Nephron progenitor cell (in vitro differentiated cells): ENCODE measurements at places on chromosomes 7 and 10.

- DNase-seq = no peak
These were observed 535.6 kb upstream of the GHITM start for GRCh38 chr10:83603708-83604107.

- DNase-seq = no peak
These were observed 749.5 kb downstream of the GATA3 start for GRCh38 chr10:8803992-8804391.

DNA sequence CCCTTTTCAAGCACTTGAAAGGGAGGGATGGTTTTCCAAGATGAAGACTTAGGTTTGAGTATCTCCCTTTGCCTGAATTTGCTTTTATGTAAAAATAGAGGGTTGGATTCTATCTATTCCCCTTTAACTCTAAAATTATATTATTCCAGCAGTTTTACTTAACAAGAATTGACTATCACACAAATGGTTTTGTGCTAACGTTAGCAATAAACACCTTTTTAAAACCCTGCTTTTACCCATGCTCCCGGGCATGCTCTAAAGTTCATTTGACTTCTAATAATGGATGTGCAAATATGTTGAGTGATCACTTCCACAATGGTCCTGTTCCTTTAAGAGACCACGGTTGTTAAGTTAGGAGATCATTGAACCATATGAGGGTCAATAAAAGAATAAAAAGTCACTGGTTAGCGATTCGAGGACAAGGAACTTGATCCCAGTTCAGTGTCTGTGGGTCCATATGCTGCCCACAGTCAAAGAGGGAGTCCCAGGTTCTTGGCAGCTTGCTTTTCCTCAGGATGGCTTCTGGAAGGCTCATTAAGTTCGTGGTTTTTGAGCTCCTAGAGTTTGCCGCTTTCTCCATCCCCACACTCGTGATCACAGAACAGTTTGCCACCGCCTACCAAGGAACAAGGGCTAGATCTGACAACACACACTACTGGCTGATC lies at the start of gene TMEM236:
TSS of gene TMEM236 (plus strand) at position 421 of the 665 bp plus-strand sequence. CDS start at position 516, 95 bp downstream.
- no peak for DNase-seq

- peak; percentile 52 for DNase-seq
These were observed 732 bp downstream of the FAM53B start for GRCh38 chr10:124743191-124744101.

DNA sequence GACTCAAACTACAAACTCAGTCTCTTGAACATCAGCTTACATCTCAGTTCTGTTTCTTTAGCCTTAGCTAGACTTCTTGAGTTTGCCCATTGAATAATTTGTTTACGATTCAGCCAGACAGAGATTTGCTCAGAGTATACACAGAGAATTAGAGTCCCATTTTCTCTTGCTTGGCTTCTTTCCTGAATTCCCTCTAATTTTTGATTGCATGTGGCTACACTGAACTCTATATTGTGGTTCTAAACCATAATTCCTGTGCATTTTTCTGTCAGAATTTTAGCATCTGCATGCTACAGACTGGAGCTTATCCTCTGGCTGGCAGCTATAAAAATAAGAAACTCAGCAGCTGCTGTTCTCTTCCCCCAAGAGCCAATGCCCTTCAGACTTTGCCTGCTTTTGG lies 354.9 kb downstream of the MDFIC start:
- no peak for DNase-seq

DNA sequence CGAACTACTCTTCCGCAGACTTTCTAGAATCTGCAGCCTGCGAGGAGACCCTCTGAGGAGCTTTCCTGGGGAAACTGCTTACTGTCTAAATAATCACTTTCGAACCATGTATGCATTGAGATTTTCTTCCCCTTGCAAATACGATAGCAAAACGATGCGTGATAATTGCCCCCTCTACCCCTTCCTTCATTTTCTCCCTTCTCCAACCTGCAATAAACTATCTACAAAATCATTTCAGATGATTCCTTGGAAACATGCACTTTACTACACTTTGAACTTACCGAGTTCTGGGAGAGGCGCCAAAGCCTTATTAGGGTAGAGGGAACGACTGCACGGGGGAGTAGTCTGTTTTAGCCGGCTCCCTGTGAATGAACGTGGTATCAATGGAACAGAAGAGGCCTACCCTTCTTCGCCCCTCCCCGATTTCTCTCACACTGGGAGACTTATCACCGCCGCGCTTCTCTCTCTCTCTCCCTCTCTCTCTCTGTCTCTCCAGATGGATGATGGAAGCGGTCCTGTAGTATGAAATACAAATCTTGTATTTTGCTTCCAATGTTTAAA lies at the start of gene FGFBP3:
TSS of gene FGFBP3 (minus strand) at position 370 of the 561 bp plus-strand sequence. CDS start 517 bp downstream, outside the sequence.
- peak; percentile 60 for DNase-seq

GRCh38 chr10:113228530-113228929 lies 278.5 kb downstream of the TCF7L2 start:
- DNase-seq = no peak

DNA sequence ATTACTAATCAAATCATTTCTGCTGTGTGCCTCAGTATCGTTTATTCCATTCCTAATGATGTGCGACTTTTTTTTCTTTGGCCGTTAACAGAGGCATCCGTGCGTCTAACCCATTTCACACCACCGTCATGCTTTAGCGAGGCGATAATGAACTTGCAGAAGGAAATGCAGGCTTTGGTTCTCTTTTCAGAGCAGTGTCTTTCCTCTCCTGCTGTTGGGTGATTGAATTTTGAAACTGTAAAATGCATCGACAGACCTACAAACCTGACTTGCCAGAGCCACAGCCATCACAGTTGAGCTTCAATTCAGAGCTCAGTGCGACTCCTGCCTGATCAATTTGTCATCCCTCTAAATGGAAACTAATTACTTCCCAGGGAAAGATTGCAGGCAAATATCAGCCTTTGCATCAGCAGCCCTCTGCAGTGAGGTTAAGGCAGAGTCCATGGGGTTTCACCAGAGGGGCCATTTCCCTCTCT lies 486.0 kb upstream of the GALNT17 start:
- DNase-seq = no peak

DNA sequence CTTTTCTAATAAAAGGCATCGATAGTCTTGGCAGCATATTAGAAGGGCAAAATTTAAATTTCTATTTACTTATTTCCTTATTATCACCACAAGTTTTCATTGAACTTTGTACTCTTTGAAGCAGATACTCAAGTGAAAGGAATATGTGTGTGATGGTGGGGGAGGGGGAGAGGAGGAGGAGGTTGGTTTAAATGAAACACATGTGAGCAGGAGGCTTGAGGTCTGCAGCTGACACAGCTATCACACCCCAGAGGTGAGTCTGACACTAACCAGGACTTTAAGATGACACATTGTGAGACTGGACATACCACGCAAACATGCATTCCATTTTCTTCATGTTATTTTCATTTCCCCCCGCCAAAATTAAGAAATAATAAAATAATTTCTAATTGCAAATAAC lies 63.3 kb downstream of the CTTNBP2 start:
- DNase-seq = no peak

DNA sequence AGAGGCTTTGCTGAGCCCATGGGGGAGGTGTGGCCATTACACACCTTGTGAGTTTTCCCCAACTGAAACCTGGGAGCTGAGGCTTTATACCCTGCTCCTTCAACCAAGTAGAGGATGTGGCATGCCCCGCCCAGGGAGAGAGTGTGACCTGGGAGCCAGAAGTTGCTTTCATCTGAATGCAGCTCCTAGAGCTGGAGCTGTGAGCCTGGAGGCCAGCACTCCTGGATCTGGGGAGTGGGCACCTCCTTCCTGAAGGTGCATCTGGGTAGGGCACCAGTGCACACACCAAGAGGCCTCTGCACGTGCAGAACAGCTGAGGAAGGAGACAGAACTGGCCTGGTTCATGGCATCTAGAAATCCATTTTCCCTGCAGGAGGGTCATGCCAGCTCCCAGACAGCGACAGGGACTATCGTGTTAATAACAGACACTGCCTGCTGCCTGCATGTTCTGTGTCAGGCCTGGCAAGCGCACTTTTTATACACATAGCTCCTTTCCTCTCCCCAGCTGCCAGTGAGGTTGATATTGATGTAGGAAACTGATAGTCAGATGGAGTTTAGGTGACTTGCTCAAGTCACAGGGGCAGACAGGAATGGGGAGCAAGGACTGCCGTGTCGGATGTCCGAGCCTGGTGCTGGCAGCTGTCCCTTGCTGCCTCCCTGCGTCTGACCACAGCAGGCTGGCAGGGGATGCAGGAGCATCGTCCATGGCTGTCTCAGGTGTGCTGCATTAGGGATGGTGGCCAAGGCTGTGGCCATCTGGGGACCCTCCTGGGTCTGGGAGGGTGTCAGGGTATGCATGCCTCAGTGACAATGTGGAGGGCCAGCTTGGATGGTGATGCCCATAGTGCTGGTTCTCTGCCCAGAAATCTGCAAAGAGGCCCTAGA lies 189.9 kb upstream of the CXCL12 start:
- DNase-seq = no peak

- DNase-seq = no peak
These were observed 59.3 kb downstream of the C10orf105 start for GRCh38 chr10:71660313-71660712.

GRCh38 chr10:133445751-133446708 lies 7.7 kb upstream of the SCART1 start:
- no peak for DNase-seq

DNA sequence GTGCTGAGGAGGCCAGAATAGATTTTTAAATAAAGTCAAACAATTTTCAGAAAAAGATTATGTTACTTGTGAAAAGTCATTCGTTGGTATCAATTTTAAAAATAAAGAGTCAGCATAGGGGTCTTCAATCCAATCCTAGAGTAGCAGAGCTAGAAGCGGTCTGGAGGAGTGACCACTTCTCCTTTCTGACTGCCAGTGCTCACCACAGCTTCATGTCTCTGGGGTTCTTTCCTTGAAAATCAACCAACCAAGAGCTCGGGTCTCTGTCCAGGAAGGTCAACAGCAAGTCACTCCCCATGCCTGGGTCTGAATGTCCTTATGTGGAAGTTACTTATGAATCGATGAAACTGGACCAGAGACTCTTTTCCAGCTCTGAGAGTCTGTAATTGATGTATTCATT lies 14.3 kb downstream of the PTPRN2 start:
- DNase-seq = no peak

DNA sequence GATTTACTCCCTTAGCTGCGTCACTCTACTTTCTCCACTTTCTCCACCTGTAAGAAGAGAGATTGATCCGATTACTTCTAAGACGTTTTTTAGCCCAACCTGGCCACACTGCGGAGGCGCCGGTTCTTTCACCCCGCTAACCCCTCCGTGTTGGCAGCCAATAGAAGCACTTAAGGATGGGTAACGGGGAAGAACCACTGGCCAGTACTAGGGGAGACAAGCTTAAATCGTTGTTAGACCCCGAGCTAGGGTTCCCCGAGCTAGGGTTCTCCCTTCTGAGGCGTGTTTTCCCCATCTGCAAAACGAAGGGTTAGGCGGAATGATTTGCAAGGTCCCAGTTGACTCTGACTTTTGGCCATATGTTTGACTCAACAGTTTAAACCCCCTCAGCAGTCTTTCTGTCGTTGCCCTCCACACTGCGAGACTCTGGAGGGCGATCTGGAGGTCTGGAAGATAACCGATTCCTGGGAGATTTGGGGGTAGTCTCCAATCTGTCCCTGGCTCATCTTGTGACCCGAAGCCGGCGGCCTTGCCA lies 644 bp downstream of the UMAD1 start:
- DNase-seq = no peak

DNA sequence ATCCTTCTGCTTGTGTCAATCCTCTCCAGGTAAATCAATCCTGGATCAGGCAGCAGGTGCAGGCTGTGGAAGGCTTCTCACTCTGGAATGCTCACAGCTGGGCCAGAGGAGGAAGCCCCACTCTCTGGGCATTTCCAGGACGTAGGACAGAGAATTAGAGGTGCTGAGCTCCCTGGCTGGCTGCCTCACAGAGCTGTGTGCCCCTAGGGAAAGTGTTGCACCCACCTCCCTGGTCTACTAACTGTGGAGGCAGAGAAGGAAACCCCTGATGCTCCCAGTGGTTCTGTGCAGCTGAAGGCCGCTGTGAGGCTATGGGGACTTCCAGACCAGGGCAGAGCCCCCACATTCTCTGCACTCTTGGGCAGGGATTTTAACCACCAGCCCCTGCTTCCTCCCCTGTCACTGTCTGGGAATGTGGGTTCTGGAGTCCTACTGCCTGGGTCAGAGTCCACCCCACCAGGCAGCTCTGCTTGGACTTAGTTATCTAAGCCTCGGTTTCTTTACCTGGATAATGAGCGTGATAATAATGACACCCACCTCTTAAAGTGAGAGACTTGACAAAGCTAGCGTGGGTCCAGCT lies 73.5 kb upstream of the EEPD1 start:
- no peak for DNase-seq

- DNase-seq = peak; percentile 72
These were observed at the start of gene DLG5 for GRCh38 chr10:77926566-77927401. Gene DLG5 (minus strand): TSS chr10:77926755. CDS start chr10:77926520, 235 bp downstream.

DNA sequence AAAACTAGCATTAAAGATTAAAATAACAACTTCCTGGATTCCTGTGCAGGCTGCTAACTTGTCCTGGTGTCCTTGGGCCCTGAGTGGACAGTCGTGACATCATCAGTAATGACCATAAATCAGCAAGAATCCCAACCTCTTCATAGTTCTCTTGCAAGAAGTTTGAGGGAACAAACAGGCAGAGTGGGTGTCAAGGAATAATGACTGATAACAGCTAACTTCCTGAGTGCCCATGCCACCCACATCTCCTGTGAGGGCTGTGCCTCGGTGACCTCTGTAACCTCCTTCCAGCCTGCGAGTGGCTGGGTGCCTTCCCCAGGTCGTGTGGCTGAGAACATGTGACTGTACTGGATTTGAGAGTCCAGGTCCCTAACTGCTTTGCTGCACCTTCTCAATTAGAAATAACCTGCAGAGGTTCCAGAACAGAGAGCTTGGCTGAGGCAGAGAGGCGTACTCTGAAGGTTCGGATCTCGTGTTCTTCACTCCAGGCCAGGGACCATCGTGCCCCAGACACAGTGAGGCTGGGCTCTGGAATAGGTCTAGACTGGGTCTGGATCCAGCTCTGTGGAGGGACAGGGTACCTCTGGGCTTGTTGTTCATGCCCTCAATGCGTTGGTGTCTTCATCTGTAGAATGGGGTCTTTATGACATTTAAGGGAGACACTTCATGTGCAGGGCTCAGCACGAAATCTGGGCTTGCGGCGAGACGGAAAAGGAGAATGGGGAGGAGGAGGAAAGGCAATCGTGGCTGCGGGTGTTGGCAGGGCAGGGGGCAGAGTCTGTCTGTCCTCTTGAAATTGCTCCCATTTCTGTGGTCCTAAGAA lies 313.1 kb upstream of the ZNF32 start:
- DNase-seq = no peak

GRCh38 chr10:124043310-124044142 lies 49.9 kb downstream of the CHST15 start:
- no peak for DNase-seq

- DNase-seq = peak; percentile 16
These were observed 447.9 kb upstream of the PFKP start for GRCh38 chr10:2619472-2619871.
